ENCODE measurements at places on chromosomes 2 and 18.

- DNase-seq: no peak
These were observed 6.3 kb upstream of the SFT2D3 start for GRCh38 chr2:127694986-127695385.

DNA sequence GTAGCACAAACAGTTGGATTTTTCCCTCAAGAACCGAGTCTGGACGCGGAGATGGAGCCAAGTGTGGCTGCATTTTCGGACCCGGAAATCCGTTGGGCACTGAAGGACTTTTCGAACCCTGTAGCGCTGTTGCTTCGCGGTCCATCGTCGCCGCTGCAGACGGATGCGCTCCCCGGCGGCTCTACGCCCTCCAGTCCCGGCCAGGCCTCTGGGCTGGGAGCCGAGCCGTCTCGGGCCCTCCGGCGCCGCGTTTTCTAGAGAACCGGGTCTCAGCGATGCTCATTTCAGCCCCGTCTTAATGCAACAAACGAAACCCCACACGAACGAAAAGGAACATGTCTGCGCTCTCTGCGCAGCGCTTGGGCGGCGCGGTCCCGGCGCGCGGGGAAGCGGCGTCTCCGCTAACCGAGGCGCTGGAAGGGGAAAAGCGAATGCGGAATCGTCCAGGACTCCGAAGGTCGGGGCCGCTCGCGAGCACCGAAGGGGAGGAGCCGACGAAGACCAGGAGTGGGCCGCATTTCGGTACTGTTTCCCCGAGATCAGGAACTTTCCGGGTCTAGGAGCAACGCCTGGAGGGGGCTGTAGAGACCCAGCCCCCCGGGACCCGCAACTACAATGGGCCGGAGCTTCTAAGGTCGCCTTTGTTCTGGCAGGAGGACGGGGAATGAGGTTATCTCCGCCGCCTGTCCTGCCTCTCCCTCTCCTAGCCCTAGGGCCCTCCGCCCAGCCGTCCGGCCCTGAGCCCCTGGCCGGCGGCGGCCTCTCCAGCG is 3.2 kb downstream of the EMX1 start:
- DNase-seq: peak; percentile 34

- DNase-seq: no peak
These were observed 33.9 kb downstream of the MBP start for GRCh38 chr18:77098538-77099174.

GRCh38 chr18:8507915-8508705 is 101.1 kb upstream of the RAB12 start:
- DNase-seq: no peak
